ENCODE measurements at places on chromosomes 13 and 19. TPM values are rescaled to one million over a fixed set of nuclear protein-coding genes. Genes with fewer than 3 reads are reported as not detected.

DNA sequence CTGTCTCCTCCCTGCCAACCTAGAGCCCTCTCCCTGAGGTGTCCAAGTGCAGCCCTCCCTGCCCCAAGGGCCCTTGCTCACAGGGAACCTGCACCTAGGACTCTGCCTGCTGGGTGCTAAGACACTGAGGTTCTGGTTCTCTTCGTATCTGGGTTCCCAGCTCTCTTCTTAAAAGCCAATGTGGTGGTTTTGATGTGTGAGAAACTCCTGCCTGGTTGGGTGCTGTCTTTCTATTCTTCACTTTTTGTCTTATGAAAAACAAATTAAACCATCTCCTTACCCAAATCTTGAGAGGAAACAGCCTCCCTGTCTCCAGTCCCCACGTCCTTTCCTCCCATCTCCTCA lies 4.3 kb upstream of the KMT2B start:
- DNase-seq, result no peak

Gene NLRP5
- not detected for total RNA-seq

Gene OR7C2
- not detected for total RNA-seq

Gene TMEM38A
- total RNA-seq, result 1.6 TPM

Gene PABPC3
- not detected for total RNA-seq

Gene CHST8
- 4.8 TPM for total RNA-seq

Gene COG6
- total RNA-seq, result 20.9 TPM

Gene HCST
- total RNA-seq, result 7.6 TPM
